Neural cell (in vitro differentiated cells): ENCODE measurements at places on chromosomes 4 and X. TPM values are rescaled to one million over a fixed set of nuclear protein-coding genes. Genes with fewer than 3 reads are reported as not detected.

Gene FRMD7
- polyA plus RNA-seq = 0.54 and 1.2 TPM in 2 replicates

Gene NDNF
- polyA plus RNA-seq = 3.0 and 4.3 TPM in 2 replicates

Gene SMPX
- 0.53 TPM in 1 of 2 replicates, not detected in the other for polyA plus RNA-seq

Gene PRRG1
- 7.4 and 9.1 TPM in 2 replicates for polyA plus RNA-seq

Gene STX18
- 43.7 and 64.5 TPM in 2 replicates for polyA plus RNA-seq
